NCI-H1105 (cell line): ENCODE measurements at places on chromosomes 3 and 15.
A peak's percentile ranks its signal among the peaks of the same experiment; 100 is the strongest.

- DNase-seq: no peak
These were observed 59.7 kb downstream of the MSL2 start for GRCh38 chr3:136136454-136136853.

DNA sequence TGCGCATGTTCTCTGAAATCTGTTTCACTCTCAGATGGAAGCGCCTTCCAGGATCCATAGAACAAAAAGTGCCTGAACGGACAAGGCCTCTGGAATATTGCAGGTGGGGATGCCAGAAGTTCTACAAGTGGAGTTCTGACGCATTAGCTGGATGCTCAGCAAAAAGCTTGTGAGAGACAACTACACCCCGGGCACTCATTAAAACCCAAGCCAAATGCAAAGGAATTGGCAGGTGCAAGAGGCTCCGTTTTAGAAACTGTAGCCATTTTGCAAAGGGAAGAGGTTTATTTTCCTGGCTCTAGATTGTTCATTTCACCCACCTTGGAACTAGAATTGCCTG, 35.2 kb upstream of the SLC24A5 start:
- DNase-seq: no peak

DNA sequence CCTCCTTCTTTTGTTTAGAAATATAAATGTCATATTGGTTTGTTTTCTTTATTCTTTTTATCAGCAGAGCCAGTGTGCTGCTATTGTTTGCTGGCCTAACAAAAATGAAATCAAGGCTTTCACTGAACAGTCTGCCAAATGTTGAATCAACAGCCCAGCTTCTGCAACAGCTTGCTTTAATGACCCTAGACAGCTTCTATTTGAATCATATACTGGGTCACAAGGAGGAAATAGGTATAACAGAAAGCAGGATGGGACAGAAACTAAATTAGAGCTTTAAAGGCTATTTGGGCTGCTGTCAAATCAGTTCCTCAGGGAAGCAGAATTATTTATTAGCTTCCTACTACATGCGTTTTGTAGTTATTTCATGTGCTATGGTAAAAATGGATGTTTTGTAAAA, 12.1 kb upstream of the DNAJC13 start:
- DNase-seq: no peak

GRCh38 chr3:111134302-111134701, 62.7 kb downstream of the NECTIN3 start:
- no peak for DNase-seq

DNA sequence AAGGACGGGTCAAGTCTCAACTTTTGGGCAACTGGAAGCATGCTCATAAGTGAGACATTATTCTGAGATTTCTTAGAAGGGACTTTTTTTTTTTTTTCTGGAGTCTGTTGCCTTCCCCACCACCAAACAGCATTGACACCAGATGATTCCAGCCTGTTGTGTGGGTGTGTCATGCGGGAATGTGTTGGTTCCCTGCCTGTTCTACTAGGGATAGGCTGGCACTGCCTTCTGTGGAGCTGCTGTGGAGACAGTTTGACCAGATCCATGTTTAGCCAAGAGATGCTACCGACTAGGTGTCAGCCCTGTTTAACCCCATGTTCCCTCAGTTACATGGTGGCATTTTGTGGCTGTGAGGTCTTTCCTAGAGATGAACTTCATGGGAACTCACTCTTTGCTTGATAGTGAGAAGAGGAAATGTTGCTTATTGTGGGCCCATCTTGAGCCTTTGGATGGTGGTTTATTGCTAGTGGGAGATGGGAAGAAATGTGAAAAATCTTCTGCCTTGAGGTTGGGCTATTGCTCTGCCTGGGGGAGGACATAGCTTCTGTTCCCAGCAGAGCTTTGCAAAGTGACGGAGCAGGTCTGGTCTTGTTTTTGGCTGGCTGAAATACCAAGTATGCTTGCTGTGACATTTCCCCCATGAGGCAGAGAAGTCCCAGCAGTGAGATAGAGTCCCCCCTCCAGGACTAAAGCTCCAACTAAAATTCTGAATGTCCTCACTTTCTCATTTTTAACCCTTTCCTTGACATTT, 31.3 kb downstream of the TRAK1 start:
- DNase-seq: no peak

- DNase-seq: no peak
These were observed 248.1 kb downstream of the KLF13 start for GRCh38 chr15:31574766-31575165.

DNA sequence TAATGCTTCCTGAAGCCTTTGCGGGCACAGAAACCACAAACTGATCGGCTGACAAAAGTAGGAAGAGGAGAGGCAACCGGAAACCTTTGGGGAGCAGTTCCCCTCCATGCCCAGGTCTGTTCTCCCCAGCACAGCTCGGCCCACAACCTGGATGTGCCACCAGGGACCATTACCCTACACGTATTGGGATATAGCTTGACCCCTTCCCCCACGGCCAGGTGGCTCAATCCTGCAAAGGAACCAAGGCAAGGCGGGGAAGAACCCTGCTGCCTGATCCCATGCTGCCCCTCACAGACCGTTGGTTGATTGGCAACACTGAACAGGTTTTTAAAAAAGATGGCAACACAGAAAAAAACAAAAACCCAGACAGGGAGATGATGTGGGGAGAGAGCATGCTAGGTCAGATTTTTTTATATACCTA, 19.7 kb upstream of the TCAIM start:
- no peak for DNase-seq

GRCh38 chr3:74328435-74328834, 286.0 kb downstream of the CNTN3 start:
- no peak for DNase-seq

GRCh38 chr3:151625086-151625485, 108.6 kb upstream of the AADACL2 start:
- no peak for DNase-seq

DNA sequence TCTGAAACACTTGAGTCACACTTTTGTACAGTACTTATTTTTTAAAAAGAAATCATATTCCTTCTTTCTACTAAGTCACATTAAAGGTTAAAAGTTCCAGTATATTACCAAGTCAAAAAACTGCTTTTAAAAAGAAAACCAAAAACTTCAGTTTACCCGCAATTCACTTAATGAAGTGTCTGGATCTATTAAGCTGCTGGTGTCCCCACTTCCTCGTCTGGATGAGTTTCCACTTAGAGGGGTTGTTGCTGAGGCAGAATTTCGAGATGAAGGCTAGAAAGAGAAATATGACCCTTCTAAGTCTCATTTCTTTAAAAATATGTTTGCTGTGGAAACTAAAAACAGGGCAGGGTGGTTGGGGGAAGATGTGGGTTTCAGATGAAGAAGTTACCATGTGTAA, 79.7 kb downstream of the LRRFIP2 start:
- no peak for DNase-seq

- no peak for DNase-seq
These were observed 50.7 kb upstream of the TPRG1 start for GRCh38 chr3:189121092-189121491.

DNA sequence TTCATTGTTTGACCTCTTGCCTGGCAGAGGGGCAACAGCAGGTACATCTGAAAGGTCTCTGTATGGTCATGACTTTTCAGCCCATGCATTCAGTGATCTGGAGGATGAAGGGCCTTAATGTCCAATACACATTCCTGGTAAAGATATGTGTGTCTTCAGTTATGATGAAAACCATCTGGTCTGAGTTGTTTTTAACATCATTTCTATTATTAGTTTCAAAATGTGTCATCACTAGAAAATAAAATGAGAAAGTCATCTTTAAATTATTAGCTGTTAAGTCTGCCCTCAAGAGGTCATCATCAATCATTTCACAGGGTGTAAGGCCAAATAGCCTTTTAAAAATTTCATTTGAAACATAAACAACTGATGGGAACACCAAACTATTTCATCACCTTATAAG, 92.1 kb upstream of the PLSCR4 start:
- no peak for DNase-seq

DNA sequence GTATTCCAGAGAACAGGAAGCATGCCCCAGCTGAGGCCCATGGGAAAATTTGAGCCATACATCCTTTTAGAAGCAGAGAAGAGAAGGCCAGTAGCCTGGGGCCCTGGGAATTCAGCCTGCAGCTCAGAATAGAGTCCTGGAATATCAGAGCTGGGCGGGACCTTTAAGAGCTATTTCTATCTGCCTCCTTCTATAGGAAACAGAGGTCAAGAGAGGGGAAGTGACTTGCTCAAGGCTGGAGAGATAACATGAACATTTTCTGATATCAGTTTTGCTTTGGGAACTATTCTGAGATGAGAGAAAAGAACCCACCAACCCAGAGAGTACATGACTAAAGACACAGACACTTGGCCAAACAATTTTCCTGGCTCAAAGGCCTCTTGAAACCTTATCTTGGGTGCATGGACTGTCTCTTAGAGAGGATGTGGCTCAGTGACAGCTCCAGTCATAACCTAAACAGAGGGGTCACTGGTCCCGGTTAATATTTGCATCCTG, 26.0 kb downstream of the MASP1 start:
- DNase-seq: no peak

GRCh38 chr3:105259496-105259895, 107.2 kb upstream of the ALCAM start:
- no peak for DNase-seq

DNA sequence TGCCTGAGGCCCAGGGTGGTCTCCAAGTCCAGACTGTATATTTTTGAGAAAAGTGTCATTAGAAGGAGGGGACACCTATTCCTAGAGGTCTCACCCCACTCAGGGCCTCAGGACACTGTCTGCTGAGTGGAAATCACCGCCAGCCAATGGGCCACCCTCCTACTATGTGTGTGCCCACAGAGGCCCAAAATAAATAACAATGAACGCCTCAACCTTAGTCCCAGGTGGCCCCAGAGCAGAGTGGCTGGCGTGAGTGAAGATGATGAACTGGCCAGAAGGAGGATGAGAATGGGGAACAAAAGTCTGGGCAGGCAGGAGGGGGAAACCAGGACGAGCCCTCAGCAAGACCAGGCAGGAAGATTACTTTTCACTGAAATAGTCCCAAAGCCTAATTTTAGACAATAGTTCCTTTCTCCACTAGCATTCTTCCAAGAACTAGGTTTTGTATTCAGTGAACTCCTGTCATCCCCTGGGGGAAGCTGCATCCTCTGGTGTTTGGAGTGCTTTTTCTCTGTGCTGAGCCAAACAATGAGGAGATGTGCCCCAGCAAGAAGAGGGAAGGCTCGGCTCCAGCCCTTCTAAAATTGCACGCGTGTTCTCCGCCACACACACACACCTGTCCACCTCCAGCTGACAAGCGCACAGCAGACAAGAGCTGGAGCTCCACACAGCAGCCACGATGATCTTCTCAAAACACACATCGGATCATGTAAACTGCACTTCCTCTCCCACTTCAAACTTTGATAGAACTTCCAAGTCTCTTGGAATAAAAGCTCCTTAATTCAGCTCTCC, 72.2 kb downstream of the ADCY5 start:
- DNase-seq: no peak

GRCh38 chr3:71087143-71088018, 496.1 kb downstream of the FOXP1 start:
- no peak for DNase-seq

DNA sequence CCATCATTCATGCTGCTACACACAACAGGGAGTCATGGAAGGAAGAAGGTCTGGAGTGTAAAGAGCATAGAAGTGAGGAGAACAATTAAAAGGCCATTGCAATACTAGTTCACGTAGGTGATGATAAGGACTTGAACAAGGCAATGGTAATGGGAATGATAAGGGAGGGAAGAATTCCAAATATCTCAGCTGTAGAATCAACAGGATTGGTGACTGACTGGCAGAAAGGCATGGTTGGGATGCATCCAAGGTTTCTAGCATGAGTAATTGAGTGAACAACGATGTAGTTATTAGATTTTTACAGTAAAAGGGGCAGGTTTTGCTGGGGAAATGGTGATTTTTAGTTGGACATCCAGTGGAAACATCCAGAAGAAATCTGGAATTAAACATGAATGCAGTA, 2.4 kb upstream of the SEC62 start:
- DNase-seq: no peak

DNA sequence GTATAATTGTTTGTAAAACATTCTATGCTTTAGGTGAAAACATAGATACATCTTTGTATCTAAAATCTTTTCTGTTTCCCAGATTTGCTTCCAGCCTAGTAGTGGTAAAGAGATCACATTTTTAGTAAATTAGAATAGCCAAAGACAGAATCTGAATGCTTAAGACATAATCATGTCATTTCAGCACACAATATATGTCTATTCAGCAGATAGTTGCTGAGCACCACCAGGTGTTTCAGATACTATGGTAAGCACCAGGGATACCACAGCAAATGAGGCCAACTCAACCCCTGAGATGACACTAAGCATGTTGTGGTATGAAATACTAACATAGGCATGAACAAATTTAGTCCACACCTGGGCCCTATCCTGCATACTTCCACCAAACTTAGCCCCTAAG, 195.2 kb upstream of the SOX14 start:
- DNase-seq: no peak

DNA sequence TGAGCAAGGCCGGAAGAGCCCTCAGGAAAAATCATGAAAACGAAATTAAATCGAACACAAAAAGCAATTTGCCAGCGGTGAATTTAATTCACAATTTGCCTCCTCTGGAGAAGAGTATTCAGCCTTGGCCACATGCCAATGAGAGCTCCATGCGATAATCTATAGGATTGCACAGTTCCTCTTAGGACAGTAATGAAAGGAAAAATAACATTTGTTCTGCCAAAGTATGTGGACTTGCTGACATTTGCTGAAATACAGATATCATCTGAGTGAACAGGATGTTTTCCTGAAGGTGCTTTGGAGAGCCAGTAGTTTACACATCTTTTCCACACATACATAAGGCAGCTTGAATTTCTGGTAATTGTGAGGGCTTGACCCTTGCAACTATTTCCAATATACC, 188.6 kb upstream of the PDZRN3 start:
- peak; percentile 17 for DNase-seq

- DNase-seq: no peak
These were observed 15.8 kb downstream of the C3orf85 start for GRCh38 chr3:109152320-109152719.

GRCh38 chr3:54831112-54831511, 96.7 kb downstream of the LRTM1 start:
- DNase-seq: no peak

DNA sequence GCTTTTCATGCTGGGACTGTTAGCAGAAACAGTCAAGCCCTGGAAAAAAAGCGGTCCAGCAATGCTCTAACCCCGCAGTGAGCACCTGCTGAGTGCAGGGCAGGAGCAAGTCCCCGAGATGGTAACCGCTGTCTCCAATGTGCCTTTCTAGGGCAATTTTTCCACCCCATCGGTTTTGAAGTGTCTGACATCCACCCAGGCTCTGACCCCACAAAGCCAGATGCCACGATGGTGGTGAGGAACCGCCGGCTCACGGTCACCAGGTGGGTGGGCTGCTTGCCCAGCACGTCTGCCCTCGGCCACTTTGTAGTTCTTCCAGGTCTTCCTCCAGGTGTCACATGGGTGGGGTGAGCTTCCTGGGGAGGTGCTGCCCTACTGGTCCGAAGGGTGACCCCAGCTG, 3.2 kb upstream of the ITIH3 start:
- DNase-seq: no peak

GRCh38 chr3:100496711-100497261, 4.4 kb downstream of the TMEM45A start:
- no peak for DNase-seq

- no peak for DNase-seq
These were observed 1123.5 kb downstream of the ROBO2 start for GRCh38 chr3:78163379-78163778.
